ENCODE measurements at places on chromosomes 3 and 15. TPM values are rescaled to one million over a fixed set of nuclear protein-coding genes. Genes with fewer than 3 reads are reported as not detected.
A peak's percentile ranks its signal among the peaks of the same experiment; 100 is the strongest.

- peak; percentile 23 for DNase-seq
Measured at GRCh38 chr15:23823508-23823907, 136.4 kb upstream of the NDN start.

- no peak for DNase-seq
Measured at GRCh38 chr3:127645371-127646015, 16.5 kb downstream of the PODXL2 start.

GRCh38 chr3:187685948-187686347 is 15.8 kb upstream of the SST start:
- DNase-seq = no peak

DNA sequence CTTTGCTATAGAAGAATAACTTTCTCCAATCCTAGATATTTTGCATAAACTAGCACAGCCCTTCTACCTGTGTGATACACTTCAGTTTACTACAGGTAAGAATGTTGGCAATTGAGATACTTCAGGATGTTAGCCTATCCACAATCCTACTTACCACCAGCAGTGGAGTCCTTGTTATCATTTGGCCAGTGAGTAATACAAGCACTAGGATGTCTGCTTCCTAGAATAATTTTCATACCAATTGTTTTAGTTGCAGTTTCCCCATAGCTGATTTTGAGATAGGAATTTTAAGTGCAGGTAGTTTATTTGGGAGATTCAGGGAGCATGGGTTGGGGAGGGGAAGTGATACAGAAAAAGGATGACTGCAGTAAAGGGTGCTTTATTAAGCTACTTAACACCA is 147.2 kb downstream of the EPHA6 start:
- DNase-seq = no peak

DNA sequence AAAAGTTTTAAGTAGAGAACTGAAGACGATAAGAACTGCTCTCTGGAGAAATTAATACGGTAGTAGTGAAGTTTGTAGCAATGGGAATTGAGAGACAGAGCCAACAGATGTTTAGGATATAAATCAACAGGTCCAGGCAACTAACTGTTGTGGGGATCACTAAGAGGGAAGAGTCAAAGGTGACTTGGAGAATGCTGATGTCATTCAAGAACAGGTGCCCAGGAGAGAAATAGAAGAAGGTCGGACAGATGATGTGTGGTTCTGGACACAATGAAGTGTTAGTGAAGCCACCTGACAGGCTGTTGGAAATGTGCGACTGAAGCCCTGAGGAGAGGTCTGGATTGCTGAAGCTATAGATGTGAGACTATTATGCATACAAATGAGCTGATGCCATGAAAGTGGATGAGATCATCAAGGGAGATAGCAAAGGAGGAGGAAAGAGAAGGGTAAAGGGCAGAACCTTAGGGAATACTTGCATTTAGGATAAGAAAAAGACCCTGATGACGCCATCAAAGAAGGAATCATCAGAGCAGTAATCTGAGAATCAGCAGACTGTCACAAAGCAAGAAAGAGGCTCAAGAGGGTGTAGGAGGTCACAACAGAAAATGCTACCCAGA is 183.7 kb downstream of the FRMD5 start:
- DNase-seq = no peak

DNA sequence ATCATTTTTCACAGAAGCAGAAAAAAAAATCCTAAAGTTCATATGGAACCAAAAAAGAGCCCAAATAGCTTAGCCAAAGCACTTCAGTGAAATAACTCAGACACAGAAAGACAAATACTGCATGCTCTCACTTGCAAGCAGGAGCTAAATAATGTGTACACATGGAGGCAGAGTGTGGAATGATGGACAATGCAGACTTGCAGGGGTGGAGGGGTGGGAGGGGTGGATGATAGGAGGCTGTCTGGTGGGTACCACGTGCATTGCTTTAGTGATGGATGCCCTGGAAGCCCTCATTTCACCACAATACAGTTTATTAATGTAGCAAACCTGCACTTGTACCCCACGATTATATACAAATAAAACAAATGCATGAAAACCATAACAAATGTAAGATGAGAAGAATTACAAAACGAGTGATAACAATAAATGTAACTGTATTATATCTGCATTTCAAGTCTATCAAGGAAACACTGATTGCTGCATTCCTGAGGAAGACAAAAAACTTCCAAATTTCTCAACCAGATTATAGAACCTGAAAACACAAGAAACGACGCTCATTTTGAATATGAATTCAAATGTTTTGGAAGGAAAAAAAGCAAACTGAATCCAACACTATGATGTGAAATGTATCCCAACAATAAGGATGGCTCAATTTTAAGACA is 96.5 kb downstream of the DLG1 start:
- DNase-seq = no peak

DNA sequence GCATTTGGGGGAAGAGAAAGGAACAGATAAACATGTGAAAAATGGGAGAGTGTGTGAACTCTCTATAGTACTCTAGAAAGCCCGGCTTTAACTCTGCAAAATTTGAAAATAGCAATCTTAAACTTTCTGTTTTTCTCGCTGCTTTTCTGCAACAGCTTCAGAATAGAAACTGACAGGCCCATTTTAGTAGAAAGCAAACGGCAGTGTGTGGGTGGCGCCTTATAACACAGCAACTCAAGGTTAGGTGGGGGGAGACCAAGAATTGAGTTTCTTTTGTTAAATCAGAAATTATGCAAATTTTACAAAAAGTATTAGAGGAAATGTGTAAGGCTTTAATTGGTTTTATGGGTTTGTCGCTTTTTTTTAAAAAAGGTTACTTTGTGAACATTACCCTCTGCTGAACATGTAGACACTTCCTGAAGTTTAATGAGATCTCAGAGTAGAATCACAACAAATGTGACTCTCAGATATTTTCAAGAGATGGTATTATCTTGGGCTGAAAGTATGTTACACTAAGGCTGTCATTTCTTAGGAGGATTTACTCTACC is 107.0 kb downstream of the PTPRG start:
- DNase-seq = no peak

DNA sequence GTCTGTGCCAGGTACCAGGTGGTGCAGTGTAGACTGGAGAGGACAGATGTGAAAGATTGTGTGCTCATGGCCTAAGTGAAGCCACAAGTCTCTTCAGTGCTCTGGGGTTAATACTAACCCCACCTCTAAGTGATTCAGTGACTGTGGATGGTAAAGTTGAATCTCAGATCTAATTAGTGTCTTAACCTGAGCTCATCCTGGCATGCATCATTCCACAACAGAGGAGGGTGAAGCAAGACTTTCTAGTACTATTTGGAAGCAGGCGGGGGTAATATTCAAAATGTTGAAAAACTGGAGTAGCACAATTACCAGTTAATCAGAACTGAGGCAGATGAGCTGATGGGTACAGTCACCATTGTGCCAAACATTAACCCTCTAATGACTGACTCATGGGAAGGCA is 2.8 kb upstream of the MESD start:
- no peak for DNase-seq

DNA sequence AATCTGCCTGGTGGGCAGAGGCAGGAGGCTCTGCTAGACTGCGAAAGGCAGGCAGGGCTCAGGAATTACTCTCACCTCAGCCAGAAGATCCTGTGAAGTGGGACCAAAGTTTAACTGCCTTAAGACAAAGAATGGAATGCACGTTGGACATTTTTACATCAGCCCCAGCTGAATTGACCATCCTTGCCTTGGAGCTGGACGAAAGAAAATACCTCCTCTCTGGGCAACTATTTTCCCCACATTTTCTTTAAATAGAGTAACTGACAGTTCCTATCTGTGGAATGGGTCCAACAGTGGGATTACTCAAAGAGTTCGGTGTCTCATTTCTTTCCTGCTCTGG is 28.7 kb downstream of the ARID3B start:
- DNase-seq = no peak

DNA sequence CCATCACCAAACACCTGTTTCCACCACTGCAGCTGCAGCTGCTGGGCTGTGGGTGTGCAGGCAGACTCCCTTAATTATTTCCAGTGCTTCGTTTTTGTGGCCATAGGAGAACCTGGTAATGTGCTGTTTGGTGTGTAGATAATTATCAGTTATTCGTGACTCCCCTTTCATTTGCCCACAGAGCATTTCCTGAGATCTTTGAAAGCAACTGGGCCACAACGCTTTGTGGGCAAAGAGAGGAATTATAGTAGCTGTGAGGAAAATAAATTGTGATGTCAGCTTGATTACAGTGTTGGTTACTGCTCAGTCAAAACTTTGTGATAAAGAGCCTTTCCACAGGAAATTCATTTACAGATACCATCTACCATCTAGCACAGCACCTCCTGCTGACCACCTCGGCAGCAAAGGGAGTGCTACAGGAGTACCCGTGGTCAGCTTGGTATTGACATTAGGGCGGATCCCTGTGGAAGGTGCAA is 193.3 kb upstream of the SLCO3A1 start:
- DNase-seq = no peak

- DNase-seq = no peak
Measured at GRCh38 chr15:75641179-75641503, 1.1 kb upstream of the IMP3 start.

- no peak for DNase-seq
Measured at GRCh38 chr3:113193719-113194118, 17.6 kb upstream of the BOC start.

DNA sequence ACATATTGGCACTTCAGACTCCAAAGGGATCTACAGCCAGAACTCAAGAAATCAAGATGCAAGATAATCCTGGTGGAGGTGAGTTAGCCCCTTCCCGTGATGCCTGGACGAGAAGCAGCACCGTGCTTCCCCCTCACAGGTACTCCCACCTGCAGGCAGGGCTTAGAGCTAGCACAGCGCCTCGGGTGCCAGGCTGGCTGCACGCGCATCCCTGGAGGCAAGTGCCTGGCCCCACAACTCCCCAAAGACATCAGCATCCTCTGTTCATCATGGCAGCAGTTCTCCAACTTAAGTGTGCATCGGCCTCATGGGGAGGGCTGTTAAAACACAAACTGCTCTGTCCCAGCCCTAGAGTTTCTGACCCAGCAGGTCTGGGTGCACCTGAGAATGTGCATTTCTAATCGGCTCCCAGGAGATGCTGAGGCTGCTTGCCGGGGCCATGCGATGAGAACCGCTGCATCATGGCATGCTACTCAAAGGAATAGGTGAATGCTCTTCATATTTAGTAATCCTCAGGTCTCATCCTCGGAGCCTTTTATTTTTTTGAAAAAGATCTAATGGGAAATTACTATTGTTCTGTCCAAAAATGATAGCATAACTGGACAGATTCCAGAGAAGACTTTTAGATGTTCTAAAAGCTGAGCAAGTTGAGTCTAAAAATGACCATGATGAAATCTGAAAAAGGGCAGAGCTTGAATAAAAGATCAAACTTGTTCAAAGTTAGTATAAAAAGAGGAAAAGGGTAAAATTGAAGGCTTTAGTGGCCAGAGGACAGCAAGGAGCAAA is 244.2 kb downstream of the ADAMTS17 start:
- no peak for DNase-seq

- no peak for DNase-seq
Measured at GRCh38 chr15:50933341-50933740, 24.9 kb downstream of the AP4E1 start.

Gene LYZL4
- not detected for total RNA-seq

Gene OR5K2
- not detected for total RNA-seq

Gene HOMER2
- total RNA-seq = 5.4 TPM

Gene FBXW12
- total RNA-seq = not detected

Gene SETD2
- total RNA-seq = 36.1 TPM

Gene PSMD2
- total RNA-seq = 221 TPM

Measured in activated CD8-positive, alpha-beta T cell treated with anti-CD3 and anti-CD28 coated beads for 36 hours (primary cell).